ENCODE measurements at places on chromosomes 11 and 22.

DNA sequence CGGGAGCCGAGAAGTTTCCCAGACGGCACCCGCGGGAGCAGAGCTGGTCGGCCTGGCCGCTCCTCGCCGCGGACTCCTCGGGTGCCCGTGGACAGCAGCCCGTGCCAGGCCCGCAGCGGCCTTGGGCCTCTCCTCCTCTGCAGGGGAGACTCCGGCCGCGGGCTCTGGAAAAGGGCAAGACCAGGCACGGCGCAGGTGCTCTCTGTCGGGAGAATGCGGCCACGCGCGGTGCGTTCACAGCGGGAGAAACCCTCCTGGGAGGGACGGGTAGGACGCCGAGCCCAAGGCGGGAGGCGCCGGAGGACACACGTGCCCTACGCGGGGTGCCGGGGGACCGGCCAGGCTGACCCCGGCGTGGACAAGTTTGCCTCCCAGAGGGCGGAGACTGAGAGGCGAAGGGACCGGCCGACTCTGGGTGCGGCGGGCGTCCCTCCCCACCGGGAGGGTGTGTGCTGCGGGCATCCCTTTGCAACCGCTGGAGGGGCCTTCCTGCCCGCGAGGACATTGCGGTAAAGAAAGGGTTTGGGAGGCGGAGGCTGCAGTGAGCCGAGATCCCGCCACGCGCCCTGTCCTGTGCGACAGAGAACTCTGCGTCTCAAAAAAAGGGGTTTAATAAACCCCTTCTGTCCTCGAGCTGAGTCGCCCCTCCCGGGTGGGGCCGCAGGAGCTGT, 2.3 kb downstream of the IFITM1 start:
- DNase-seq = no peak

- DNase-seq = no peak
Measured at GRCh38 chr11:111406091-111406490, 27.0 kb upstream of the POU2AF1 start.

GRCh38 chr22:33897448-33897835, 22.8 kb downstream of the LARGE1 start:
- DNase-seq = no peak

GRCh38 chr11:66285250-66285947, 3.5 kb downstream of the YIF1A start:
- no peak for DNase-seq

GRCh38 chr11:28346721-28347120, 238.5 kb downstream of the METTL15 start:
- no peak for DNase-seq

GRCh38 chr11:804599-804964, 449 bp downstream of the PIDD1 start:
- DNase-seq = no peak

DNA sequence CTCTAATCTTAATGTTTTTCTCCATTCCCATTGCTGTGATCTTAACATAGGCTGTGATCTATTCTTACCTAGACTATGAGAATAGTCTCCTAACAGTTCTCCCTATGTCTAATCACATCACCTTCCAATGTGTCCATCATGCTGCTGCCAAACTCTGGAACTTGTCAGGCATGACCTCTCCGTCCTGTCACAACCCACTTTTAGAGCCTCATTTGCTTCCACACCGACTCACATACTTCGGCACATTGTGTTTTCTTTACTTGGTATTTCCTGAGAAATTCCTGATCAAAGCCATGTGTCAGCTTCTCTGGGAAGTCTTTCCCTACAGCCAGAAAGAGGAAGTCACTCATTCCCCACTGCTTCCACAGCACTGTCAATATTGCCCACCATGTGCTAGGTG, 40.5 kb upstream of the BIRC3 start:
- DNase-seq = no peak

DNA sequence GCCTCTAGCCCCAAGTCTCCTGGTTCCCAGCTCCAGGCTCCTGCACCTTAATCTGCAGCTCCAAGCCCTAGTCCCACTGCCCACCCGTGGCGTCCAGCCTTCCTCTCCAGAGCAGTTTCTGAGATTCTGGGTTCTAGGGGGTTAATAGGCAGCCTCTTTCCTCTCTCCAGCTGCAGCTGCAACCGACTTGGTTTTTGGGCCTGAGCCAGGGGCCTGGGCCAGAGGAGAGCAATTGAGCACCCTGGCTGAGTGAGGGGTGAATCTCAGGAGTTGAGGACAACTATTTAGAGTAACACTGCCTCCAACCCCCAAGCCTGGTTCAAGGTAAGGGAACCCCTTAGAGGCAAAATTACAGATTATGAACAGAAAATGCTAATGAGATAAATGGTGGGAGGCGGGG, 9.0 kb upstream of the CHRM1 start:
- no peak for DNase-seq

GRCh38 chr22:44855855-44856254, 103.5 kb downstream of the ARHGAP8 start:
- no peak for DNase-seq

- no peak for DNase-seq
Measured at GRCh38 chr11:26987731-26988130, 6.2 kb upstream of the FIBIN start.

Data from activated naive CD8-positive, alpha-beta T cell treated with anti-CD3 and anti-CD28 coated beads, Interleukin-2, amount 50 U/mL, for 16 hours (primary cell).